ENCODE measurements at places on chromosomes 1 and 21.

DNA sequence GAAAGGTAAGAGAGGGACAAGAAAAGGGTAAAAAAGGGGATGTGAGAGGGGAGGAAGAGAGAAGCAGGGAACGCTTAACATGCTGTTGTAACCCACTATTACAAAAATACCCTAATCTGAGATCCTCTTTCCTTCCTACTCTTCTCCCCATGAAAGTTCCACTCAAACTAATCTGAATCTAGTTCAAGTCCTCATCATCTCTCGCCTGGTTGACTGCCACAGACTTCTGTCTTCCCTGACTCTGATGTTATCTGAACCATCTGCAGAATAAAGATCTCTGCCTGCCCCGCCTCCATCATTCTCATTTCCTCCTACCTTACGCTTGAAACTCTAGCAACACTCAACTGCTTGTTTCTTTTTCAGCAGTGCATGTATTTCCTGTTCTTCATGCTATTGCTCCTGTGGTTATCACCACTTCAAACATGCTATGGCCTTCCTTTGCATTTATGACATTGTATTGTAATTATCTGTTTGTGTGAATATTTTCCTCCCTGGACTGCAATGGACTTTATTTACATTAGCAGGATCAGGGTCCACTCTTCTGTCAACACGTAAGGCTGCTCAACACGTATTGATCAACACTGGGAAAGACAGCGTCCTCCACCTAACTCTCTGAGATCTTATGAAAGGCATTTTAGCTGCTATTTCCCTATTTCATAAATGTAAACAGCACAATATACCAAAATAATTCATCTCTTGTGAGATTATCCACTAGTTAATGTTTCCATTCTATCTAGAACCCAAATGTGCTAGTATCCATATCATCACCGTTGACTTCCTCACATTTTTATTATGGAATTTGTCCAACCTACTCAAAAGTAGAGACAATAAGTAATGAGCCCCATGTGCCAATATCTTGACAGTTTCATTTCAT, 215.5 kb upstream of the USP25 start:
- DNase-seq = no peak

DNA sequence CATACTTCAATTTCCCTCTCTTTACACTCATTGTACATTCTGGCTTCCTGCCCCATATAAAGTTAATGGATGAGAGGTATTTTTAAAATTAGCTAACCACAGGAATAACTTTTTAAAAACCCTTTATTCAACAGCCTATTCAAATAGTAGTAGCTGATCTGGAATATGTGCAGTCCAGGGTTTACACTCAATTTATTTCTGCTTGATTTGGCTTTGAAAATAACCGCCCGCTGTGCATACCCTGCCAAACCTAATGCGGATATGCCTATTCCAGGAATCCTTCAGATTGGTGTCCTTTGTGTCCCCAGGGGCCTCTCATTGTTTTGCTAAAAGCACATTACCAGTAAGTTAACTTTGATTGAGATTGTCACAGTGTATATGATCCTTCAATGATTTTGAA, 1686.2 kb downstream of the PLA2G4A start:
- no peak for DNase-seq

DNA sequence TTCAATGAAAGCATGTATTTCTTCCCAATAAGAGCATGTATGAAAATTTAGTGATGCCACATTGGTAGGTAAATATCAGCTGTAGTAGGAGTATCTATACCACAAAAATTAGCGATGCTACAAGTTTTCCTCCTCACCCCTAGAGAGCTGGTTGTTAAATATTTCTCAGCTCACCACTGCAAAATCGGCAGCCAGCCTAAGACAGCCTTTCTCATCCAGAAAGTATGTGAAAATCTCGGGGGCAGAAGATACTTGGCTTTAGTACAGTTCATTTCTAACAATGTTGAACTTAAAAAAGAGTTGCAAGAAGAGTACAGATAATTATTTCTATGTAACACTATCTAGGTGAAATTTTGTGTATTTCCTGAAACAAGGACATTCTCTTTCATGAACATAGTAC, 235.4 kb downstream of the TPR start:
- DNase-seq = no peak

DNA sequence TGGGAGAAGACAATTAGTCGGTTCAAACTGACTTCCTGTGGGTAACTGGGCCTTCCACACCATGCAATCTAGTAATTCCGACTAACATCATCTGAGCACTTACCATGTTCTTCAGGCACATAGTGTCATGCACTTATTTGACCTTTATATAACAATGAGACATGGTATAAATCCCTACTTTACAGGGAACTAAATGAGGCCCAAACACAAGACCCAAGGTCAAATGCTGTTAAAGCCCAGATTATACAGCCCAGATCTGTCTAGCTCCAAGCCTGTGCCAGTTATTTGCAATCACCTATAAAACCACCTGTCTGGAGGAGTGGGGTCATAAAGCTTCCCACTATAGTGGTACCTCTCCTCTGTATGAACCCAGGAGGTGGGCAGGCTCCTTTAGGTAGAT, 40.8 kb downstream of the JAK1 start:
- no peak for DNase-seq

- DNase-seq = no peak
Observed at GRCh38 chr1:9827558-9828185, 3.9 kb upstream of the CLSTN1 start.

- DNase-seq = no peak
Observed at GRCh38 chr1:3610527-3611169, 660 bp downstream of the MEGF6 start.

- no peak for DNase-seq
Observed at GRCh38 chr1:26281091-26281958, 1.4 kb downstream of the SH3BGRL3 start.

DNA sequence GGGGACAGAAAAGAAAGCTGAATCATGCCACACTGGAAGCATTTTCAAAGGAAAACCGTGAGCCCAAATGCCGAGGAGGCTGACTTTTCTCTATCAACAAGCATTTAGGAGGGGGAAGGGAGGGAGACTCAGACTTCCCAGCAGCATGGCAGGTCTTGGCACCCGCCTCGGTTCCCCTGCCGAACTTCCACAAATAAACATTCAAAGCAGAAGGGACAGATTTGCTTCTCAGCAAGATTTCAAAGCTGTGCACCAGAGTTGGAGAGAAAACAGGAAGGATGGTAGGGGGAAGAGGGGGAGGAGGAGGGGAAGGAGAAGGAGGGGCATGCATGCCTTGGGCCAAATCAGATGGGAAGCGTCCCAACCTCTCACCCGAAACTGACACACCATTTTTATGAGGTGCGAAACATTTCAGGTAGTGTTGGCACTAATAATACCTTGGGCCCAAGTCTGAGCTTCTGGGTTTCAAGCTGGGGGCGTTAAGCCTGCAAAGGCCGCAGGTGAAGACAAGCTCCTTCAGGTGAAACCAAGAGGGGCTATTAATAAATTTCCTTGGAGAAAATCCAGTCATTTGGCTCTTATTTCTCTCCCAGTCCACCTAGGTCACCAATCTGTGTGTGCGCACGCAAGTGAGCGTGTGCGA, 26.4 kb downstream of the ABCA4 start:
- no peak for DNase-seq

DNA sequence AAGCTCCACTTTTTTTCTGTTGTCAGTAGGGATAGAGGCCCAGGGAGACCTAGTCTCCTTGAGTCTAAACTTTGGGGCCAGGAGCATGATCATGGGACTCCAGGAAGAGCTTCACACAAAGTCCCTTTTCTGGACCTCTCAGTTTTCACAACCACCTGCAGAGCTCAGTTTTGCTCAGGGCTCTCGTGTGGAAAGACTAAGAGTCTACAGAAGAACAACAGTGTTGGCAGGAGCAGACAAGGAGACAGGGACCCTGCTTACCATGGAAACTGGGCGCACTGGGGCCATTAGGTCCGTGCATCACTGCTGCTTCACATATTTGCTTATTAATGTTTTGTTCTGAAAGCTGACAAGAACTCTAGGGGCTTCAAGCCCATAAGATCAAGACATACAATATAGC, 63.9 kb upstream of the HSD17B7 start:
- no peak for DNase-seq

DNA sequence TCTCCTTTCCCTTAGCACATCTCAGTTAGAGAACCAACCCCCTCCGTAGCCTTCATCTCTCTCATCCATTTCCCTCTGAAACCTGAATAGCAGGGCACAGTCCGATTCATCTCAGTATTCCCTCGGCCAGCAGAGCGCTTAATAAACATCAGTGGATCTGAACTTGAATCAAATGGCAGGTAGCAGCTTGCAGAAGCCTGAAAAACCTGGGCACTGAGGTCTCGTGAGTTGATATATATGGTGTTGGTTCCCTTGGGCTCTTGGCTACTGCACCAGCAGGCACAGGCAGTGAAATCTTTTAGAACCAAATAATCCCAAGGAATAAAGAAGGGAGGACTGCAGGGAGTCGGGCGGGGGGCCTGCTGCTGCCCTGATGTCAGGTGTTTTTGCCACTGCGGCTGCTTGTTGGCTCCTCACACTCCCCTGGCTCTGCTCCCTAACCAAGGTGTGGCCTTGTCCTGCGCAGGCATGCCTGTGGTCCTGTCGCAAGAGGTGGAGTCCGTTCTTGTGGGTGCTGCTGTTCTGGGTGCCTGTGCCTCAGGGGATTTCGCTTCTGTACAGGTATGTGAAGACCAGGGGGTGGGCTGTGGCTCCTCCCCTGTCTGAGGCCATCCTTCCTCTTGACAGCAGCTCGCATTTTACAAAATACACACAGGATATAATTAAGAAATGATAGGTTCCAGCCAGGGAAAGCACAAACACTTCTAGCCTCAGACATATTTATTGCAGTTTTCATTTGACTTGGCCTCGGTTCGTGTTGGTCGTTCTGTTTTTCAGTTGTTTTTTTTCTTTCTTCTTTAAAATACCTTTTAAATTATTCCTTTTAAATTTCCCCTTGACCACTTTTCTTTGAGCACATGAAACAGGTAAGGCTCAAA, 140.9 kb upstream of the HOOK1 start:
- no peak for DNase-seq

- no peak for DNase-seq
Observed at GRCh38 chr1:202567738-202568137, 142.5 kb downstream of the SYT2 start.

DNA sequence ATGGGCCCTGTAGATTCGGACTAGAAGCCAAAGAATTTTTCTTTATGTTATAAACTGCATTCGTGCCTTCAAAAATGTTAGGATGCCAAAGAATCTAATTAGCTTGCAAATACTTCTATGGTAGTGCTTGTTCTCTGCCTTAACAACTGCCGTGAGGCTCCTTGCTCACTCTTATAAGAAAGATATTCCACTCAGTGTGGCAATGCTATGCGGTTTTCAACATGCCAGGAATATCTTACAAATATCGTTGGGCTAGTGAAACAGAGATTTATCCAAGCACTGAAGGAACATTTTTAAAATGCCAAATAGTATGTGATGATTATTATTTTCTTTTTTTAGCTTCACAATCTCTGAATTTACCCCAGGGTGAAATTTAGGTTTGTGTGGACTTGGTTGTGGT, 198.2 kb downstream of the GREM2 start:
- DNase-seq = no peak

DNA sequence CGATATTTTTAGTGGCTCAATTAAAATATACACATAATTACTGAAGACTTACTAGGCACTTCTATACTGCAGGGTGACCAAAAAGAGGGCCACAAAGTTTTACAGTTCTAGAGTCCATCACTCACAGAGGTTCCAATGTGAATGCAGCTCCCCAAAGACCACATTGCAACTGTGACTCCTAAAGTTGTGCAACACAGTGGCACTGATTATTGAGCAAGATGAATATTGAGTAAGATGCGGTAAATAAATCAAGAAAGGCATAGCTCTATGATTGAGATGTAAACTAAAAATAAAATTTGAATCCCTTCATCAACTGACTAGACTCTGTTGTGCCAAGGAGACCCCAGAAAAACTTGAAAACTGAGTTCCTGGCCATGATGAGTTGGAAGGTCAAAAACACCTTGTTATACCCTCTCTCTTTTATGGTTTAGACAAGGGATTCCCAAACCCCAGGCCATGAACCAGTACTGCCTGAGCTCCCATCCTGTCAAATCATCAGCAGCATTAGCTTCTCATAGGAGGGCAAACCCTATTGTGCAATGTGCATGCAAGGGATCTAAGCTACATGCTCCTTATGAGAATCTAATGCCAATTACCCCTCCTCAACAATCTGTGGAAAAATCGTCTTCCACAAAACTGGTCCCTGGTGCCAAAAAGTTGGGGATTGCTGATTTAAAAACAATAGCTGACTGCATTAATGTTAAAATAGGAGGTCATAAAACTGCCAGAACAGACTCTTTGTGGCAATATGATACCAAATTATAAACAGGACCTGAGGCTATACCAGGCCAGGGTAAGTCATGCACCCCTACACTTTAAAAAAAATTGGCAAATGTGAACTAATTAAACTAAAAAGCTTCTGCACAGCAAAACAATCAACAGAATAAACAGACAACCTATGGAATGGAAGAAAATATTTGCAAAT, 94.3 kb downstream of the ADGRL4 start:
- DNase-seq = no peak

GRCh38 chr1:172727275-172727857, 68.5 kb downstream of the FASLG start:
- DNase-seq = no peak

DNA sequence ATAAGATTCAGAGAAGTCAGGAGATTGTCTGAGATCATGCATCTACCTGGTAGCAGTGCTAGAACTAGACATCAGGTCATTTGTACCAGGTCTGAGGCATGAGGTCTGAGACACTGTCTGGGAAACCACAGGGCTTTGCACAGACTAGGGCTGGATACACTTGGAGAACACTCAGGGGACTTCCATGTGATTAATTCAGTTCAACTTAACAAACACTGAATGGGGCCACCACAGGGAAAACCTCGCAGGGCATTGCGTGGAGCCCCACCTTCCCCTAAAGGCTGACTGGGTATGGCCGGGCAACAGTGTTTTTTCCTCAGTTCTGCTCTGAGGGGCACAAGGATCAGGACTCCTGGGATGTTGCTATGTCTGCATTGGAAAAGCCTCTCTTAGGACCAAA, 86.5 kb upstream of the WARS2 start:
- DNase-seq = no peak

DNA sequence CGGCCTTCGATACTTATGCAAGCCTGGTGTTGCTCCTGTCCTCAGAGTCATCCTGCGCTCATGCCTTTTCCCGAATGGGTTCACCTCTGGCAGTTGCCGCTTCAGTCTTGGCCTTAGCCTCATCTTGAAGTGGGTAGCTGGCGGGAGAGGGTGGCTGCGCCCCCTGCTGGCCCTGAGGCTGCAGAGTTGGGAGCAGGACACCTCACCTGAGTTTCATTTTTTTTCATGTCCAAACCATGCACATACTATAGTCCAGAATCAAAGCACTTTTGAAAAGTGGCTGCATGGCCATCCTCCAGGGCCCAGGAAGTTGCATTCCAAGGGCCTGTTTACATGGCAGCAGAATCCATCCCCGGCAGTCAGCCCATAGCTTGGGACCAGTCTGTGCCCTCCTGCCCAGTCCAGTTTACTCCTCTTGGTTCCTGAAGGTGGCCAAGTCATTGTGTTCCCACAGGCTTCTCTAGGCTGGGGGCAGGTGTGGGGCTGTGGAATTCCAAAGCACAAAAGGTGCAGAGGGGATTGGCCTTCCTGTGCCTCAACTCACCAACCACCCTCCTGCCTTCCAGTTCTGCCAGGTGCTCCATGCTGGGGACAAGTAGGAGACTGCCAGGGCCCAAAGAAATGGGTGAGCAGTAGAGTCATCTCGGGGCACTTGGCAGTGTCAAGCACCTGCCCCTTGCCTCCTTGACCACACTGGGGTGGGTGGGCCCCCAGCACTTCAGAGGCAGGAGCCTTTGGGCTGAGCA, 44.0 kb downstream of the YARS1 start:
- DNase-seq = peak; percentile 33
